Esophagus squamous epithelium (tissue), 5 donors: ENCODE measurements at places on chromosomes 1 and 21.

- no peak for DNase-seq
Measured at GRCh38 chr1:41021526-41022308, at the start of gene SLFNL1. SLFNL1 (minus strand) TSS chr1:41021725; CDS start chr1:41020660, 1,065 bp downstream.

DNA sequence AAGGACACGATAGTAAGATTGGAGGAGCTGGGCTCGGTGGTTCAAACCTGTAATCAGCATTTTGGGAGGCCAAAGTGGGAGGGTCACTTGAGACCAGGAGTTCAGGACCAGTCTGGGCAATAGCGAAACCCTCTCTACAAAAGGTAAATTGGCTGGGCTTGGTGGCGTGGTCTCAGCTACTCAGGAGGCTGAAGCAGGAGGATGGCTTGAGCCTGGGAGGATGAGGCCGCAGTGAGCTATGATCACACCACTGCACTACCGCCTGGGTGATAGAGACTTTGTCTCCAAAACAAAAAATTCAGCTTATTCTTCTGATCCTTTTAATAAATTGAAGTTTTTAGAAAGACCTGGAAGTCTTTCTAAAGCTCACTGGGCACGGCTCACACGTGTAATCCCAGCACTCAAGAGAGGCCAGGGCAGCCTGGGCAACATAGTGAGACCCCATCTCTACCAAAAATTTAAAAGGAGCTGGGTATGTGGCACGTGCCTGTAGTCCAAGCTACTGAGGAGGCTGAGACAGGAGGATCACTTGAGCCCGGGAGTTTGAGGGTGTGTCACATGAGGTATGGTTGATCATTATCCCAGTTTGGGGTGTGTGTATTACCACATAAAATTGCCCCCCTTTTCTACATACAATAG, 15.3 kb downstream of the MASP2 start:
- DNase-seq: no peak

GRCh38 chr1:180598333-180598974, 33.4 kb upstream of the XPR1 start:
- no peak for DNase-seq

DNA sequence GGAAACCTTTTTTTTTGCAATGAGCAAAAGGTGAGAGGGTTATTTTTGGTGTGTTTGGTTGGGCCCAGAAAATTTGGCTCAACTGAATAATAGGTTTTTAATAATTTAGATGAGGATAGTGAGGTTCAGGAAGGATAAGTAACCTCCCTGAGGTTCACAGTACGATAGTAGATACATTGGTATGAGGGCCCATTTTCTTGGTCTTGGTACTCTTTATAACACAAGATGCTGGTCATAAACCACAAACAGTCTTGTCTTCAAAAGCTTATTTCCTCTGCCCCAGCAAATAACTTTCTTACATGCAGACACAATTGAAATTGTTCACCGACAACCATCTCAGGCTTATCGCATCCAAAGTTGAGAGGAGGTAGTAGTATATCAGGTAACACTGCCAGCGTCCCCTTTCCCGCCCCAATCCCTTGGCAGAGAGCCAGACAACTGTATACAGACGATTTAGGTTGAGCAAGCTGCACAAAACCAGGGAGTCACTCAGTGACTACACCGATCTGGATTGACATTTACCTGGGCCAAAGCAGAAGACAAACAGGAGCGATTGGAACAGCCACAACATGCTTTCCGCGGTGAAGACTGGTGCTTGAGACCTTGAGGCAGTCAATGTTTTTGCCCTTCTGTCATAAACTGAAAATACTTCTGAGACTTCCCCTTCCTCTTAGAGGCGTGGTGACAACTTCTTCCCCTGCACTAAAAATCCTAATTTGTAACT, at the start of gene SLAMF6:
Gene SLAMF6, minus strand, starts transcription at position 634 of the 724 bp plus-strand sequence. Its CDS starts 63 bp downstream, at position 571.
- no peak for DNase-seq

GRCh38 chr1:7111853-7112252, 326.6 kb downstream of the CAMTA1 start:
- DNase-seq: no peak

DNA sequence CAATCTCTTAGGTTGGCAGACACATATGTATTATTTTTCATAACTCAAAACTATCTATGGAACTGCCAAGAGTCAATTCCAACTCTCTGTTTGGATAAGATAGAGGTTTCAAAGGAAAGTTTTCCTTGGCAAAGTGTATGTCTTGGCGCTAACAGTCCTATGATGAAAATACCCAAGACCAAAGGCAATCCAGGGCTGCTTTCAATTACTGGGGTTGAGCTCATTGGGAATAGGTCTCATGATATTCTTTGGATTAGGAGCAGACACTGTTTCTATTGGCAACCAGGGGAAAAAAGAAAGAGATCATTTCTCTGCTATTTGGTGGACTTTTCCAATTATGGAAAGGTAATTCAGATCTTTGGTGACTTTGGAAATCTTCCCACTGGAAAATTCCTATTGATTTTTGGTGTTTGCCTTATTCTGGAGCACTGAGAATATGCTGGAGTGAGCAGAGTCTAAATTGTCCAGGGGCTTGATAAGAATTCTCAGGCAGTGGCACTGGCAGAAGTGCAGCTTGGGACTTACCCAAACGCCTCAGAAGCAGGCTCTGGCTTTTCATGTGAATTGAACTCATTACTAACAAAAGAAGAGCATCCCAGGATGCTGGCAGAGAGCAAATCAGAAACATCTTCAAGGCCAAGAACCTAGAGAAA, 20.4 kb upstream of the PLXNA2 start:
- DNase-seq: no peak
